Stimulated activated CD4-positive, alpha-beta T cell treated with anti-CD3 and anti-CD28 coated beads, Interleukin-4, amount 100 ng/mL, for 24 hours (primary cell): ENCODE measurements at places on chromosomes 11 and 22.

DNA sequence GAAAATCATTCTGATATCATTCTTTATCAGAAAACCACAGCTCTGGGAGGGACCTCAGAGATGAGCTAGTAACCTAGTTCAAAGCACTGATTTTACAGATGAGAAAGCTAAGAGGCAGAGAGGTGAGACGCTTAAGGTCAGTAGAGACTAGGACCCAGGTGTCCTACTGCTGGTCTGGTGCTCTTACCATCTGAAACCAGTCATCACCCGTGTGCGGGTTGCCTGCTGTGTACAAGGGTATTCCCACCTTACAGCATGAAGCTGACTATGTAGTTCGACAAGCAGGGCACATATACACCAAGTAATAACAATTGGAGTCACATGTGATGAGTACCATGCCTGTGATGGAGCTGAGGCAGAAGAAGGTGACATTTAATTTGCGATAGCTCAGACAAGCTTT lies 133.7 kb downstream of the ADAMTS15 start:
- no peak for DNase-seq

- no peak for DNase-seq
Measured at GRCh38 chr11:95254716-95255115, 23.7 kb upstream of the SESN3 start.

GRCh38 chr11:44781655-44782054 lies 54.9 kb downstream of the TSPAN18 start:
- DNase-seq: no peak

DNA sequence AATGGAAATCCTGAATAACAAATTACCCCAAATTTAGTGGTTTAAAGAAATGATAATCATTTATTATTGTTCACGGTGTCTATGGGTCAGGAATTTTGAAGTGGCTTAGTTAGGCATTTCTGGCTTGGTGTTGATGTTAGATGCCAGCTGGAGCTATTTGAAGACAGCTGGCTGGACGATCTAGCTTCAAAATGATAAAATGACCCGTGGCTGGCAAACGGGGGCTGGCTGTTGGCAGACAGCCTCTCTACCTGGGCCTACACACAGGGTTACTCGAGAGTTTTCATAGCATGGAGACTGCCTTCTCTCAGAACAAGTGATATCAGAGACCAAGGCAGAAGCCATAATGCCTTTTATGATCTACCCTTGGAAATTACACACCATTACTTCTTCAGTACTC lies 285.2 kb downstream of the METTL15 start:
- DNase-seq: no peak

GRCh38 chr11:82959987-82960778 lies 58.6 kb downstream of the DDIAS start:
- peak; percentile 44 for DNase-seq

DNA sequence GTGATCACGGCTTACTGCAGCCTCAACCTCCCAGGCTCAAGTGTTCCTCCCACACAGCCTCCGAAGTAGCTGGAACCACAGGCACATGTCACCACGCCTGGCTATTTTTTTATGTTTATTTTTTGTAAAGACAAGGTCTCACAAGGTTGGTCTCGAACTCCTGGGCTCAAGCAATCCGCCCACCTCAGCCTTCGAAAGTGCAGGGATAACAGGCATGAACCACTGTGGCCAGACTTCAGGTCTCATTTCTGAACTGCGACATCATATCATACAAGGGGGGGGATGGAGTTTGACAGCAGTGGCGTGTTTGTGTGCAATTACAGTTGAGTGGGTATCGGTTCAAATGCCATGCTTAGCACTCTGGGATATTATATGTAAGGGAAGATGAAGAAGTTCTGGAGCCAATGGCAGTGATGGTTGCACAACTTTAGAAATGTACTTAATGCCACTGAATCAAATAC lies 6.9 kb downstream of the NAALADL1 start:
- no peak for DNase-seq

DNA sequence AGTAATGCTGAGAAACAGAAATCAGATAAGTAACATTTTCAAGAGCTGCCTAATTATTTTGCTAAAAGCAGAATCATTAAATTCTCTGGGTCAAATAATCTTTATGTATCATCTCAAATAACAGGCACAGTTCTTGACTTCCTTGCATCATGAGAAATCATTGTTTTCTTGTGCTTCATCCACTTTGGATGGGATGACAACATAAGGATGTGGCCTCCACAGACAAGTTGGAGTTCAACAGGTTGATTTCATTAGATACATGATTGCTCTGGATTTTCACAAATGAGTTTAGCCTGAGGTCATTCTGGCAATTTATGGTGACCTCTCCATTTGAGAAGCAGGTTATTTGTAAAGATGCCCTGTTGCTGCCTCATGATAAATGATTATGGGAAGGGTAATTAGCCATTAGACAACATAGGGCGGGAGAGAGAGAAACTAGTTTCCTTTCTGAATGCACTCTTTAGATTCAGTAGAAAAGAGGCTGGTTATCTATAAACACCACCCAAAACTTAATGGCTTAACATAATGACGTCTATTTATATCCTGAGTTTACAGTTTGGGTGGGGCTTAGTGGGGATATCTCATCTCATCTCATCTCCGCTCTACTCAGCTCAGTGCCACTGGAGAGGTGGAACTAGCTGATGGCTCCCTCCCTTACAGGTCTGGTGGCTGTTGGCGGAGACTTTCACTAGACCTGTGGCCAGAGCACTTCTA lies 35.0 kb upstream of the ADORA2A start:
- no peak for DNase-seq

DNA sequence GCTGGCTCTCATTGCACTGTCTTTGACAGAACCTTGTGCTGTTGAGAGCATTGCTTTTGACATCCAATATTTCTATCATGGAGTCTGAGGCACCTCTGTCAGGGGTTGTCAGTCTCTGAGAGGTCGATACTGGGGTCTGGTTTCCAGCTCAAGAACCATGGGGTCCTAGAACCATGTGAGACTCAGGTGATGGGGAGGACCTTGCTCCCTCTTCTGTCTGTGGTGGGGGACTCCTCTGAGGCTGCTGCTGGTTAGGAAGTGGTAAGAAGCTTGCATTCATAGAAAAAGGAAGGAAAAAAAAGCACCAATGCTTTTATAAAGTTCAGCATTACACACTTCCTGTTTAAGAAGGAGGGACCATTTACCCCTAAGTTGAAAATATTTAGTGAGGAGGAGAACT lies 91.8 kb upstream of the CD44 start:
- DNase-seq: no peak

DNA sequence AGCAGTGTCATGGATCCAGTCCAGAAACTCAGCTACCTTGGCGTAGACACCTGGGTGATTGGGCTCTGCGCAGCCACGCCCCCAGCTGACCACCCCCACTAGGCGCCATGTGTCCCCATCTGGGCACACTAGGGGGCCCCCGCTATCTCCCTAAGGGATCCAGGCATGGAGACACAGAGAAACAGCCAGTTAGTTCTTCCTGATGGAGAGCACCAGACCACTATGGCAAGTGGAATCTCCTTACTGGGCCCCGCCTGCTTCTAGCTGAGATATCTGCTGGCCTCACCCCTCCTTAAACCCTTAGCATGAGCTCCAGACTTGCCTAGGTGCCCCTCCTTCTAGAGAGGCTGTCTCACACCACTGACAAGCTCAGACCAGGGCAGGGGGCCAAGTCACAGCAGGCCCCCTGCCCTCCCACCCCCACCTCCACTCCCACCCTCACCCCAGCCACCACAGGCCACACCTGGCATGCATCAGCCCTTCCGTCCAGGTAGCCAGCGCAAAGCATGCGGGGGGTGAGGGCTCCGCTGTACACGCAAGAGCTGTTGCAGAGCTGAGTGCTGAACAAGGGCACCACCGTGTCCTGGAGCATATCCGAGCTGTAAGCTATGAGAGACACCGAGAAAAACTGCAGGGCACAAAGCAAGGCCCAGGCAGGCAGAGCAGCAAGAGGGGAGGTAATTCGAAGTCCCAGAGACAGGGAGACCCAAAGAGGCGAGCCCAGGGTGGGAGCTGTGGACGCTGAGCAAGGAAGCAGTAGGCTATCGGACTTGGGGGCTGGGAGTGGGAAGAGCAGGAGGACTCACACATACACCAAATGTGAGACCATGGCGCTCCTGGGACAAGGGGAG lies 16.1 kb downstream of the TMPRSS5 start:
- DNase-seq: no peak

- no peak for DNase-seq
Measured at GRCh38 chr11:30489076-30489475, 97.1 kb downstream of the MPPED2 start.

DNA sequence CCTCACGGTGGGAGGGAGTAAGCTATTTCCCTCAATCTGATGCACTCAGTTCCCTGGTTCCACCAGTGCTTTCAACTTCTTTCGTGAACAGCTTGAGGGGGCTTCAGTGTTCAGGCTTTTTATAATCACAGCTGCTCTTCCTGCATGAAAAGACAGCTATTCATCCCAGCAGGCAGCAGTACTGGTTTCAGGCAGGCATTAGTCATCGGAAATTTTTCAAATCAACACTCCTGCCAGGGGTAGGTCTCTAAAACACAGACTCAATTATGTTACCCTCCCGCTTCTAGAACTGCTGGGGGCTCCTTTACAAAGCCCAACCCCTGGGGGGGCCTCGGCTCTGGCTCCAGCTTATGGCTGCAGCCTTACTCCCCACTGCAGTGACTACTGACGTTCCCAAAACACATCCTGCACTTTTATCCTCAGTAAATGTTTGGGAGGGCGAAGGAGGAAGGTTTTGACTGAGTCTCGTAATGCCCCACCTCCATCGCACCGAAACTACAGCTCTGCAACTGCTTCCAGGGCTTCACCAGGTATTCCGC lies 5.8 kb downstream of the POLDIP3 start:
- DNase-seq: no peak
